ENCODE measurements at places on chromosomes 2 and 18.

- DNase-seq, result no peak
Measured at GRCh38 chr2:75047189-75047991, 88.9 kb downstream of the POLE4 start.

- DNase-seq, result no peak
Measured at GRCh38 chr2:68290901-68291300, 28.8 kb downstream of the CNRIP1 start.

DNA sequence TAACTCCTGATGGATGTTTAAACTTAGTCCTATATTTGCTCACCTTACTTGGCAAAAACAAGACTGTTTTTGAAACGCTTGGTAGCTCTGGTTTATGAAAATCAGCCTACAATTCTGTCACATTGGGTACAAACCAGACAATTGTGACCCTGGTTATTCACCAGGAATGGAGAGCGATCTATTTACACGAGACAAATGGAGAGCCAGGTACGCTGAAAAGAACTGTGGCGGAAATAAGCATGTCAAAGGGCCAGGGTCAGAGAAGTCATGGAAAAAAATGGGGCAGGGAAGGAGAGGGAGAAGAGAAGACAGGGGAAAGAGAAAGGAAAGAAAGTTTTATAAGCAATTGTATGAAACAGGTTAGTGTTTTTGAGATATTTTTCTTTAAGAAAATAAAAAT is 119.5 kb upstream of the ZFP36L2 start:
- no peak for DNase-seq

DNA sequence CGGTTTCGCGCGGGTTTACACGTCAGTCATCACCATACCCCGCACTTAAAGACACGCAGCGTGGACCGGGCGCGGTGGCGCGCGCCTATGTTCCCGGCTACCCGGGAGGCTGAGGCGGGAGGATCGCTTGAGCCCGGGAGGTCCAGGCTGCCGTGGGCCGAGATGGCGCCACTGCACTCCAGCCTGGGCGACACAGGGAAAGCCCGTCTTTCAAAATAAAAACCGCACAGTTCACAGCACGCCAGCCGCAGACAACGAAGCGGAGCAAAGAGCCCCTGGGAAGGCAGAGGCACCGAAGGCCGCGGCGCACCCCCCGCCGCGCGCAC is 328 bp downstream of the DTYMK start:
- DNase-seq, result peak; percentile 43

- DNase-seq, result no peak
Measured at GRCh38 chr2:217231724-217232123, 371.9 kb upstream of the TNP1 start.

- DNase-seq, result no peak
Measured at GRCh38 chr2:55842046-55842445, 81.5 kb downstream of the EFEMP1 start.

GRCh38 chr2:29638641-29639040 is 282.7 kb downstream of the ALK start:
- DNase-seq, result no peak

GRCh38 chr2:35199298-35199697 is 1156.3 kb upstream of the CRIM1 start:
- DNase-seq, result no peak

- no peak for DNase-seq
Measured at GRCh38 chr2:136323935-136324334, 206.0 kb upstream of the CXCR4 start.

- no peak for DNase-seq
Measured at GRCh38 chr2:160387558-160388262, 105.9 kb downstream of the RBMS1 start.

DNA sequence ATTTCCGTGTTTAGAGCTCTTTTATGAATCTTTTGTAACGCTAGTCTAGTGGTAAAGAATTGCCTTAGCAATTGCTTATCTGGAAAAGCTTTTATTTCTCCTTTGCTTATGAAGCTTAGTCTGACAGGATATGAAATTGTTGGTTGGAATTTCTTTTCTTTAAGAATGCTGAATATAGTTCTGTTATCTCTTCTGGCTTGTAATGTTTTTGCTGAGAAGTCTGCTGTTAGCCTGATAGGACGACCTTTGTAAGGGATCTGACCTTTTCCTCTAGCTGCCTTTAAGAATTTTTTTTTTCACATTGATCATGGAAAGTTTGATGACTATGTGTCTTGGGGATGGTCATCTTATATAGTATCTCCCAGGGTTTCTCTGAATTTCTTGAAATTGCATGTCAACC is 101.1 kb downstream of the TRABD2A start:
- DNase-seq, result no peak

DNA sequence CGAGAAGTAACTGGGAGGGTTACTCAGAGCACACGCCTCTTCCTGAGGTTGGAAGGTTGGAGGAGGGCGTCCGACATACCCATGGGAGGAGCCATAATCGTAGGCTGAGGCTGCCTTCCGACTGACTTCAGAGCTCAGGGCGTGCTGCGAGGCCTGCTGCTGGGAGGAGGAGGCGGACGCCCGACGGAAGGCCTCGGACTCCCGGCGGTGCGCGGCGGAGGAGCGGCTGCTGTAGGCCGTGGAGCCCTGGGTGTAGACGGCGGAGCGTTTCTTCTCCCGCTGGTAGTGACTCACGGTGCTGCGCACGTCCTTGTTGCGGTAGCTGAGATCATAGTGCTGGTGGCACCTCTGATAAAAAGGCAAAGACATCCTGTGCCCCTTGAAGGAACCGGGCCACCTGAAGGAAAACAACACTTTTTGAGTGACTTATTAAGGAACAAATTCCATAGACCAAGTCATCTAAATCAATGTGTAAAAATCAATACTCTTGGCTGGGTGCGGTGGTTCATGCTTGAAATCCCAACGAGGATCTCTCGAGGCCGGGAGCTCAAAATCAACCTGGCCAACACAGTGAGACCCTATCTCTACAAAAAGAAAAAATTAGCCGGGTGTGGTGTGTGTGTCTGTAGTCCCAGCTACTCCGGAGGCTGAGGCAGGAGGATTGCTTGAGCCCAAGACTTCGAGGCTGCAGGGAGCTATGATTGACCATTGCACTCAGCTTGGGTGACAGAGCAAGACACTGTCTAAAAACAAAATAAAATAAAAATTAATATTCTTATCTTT is 4.7 kb downstream of the MYOM1 start:
- DNase-seq, result no peak

DNA sequence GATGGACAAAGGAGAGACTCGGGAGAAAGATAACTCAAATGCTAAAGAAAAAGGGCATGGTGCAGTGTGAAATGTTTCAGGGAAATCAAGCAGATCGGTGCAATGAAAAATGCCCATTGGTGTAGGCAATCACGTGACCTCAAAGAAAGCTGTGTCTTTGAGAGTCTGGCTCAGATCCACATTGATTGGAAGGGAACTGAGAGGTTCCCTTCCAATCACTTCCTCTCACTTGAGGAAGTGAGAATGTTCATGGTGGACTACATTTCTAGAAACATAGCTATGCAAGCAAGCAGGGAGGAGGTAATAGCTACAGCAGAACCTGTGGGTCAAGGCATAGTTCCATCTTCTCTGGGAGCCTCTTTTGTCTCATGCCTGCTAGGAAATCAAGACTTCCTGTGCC is 187.4 kb downstream of the LPIN1 start:
- no peak for DNase-seq

DNA sequence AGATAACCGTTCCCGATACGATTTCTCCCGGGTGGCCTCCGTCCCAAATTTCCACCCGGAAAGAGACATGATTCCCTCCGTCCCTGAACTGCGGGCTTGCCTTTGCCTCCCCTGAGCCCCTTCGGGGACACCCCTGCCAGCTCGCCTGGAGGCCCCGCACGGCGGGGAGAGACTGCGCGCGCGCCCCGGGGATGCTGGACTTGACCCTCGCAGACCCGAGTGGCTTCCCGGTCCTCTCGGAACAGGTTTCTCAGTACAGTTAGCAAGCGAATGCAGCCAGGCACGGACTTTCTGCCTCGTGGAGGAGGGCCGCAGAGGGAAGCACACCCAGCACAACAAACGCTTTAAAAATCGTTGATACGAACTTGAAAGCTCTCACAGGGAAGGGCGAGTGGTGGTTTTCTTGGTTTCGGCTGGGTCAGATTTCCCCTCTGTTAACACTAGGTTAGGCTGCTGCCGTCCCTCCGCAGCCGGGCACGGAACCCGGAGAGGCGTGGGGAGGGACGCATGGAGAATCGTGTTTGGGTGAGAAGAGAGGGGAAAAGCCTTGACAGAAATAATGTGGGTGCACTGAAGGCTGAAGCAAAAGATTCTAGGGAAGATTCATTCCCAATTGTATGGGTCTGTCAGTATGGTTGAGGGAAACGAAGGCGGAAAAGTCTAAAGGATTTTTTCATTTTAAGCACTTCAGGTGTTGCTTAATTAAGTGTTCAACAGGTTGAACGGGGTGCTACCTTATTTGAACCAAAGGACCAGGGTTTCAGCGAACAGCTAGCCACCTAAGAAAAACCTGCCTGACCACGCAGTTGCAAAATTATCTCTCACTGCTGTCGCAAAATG is 916 bp downstream of the TNFRSF11A start:
- DNase-seq, result peak; percentile 56

DNA sequence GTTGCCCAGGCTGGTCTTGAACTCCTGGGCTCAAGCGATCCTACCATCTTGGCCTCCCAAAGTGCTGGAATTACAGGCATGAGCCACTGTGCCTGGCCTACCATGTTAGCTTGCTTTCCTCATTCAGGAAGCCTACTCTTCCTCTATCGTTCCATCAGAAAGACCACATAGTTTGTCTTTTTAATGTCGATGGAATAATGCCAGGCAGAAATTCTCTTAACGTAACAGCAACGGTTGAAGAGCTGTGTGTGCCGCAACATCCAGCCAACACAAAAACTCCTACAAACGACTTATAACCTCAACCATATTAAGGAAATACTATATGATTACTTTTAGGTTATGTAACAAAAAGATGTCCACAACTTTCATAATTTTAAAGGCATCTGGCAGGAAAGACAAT is 10.5 kb downstream of the ITGB1BP1 start:
- DNase-seq, result no peak

- DNase-seq, result no peak
Measured at GRCh38 chr2:146801886-146802285, 1042.9 kb upstream of the ACVR2A start.

DNA sequence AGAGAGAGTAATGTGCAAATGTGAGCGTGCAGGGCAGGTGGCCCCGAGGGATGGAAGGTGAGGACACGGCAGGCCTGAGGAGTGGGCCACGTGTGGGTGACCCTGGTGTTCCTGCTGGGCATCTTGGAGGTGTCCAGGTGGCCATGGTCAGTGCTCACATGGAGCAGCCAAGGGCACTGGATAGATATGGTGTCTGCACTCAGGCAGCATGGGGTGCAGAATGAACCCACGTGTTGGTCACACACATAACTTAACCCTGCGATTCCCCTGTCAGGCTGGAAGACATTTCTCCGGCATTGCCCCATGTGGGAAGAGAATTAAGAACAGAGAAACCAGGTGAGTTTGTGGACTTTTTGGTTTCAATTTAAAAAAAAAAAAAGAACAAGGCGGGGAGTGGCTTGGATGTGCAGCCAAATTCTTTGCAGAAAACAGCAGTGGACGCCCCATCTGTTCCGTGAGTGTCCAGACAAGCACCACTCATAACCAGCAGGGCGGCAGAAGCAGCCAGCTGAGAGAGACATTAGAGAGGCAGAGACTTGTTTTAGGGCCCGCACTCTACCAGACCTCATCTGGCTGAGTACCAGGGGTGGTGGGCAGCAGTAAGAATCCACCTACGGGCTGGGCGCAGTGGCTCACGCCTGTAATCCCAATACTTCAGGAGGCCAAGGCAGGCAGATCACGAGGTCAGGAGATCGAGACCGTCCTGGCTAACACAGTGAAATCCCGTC is 249.8 kb downstream of the ACKR3 start:
- DNase-seq, result no peak

GRCh38 chr18:48339692-48340091 is 69.5 kb downstream of the ZBTB7C start:
- no peak for DNase-seq

DNA sequence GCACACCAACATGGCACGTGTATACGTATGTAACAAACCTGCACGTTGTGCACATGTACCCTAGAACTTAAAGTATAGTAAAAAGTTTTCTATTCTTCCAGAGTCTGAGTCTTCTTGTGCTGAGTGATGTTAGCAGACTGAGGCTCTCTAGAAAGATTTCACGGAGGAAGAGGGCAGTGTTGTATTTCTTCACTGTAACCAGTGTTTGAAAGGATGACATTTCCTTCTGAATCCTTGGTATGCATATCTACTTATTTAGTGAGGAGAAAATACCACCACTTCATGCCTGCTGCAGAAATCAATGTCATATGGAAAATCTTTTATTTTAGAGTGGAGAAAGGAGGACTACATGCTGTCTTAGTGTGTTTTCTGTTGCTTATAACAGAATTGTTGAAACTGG is 357.1 kb downstream of the CCDC85A start:
- no peak for DNase-seq

DNA sequence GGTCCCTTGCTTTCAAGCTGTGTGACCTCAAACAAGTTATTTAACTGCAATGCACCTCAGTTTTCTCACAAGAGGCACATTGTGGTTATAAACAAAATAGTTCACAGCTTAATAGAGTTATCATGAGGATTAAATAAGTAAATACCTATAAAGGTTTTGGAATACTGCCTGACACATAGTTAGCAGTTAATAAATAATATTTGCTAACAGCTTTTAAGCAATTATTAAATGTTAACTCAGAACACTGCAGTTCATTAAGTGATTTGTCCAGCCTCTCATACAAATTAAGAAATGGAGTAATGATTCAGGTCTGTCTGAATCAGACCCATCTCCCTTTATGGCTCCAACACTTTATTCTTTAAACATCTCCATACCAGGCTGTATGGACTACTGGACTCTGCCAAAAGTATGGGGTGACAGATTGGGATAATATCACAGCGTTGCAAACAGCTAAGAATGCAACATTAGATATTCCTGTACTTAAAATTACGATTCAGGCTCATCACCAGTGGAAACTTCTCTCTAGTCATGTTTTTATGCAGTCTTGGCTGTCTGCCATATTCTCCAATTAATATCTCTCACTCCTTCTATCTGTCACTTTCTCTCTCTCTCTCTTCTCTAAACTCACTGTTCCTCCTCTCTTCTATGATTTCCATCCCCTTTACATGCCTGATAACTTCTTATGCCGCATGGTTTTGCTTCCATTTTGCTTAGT is 370.6 kb upstream of the UBE2E3 start:
- DNase-seq, result no peak

Data from stimulated activated CD4-positive, alpha-beta T cell treated with anti-CD3 and anti-CD28 coated beads, Interleukin-15, amount 100 ng/mL, for 24 hours (primary cell).